ENCODE measurements at places on chromosomes 4 and X.

- DNase-seq = no peak
These were observed 198.6 kb downstream of the NWD2 start for GRCh38 chr4:37443137-37443536.

GRCh38 chr4:2790583-2791517 is 2.0 kb upstream of the SH3BP2 start:
- DNase-seq = peak; percentile 80

DNA sequence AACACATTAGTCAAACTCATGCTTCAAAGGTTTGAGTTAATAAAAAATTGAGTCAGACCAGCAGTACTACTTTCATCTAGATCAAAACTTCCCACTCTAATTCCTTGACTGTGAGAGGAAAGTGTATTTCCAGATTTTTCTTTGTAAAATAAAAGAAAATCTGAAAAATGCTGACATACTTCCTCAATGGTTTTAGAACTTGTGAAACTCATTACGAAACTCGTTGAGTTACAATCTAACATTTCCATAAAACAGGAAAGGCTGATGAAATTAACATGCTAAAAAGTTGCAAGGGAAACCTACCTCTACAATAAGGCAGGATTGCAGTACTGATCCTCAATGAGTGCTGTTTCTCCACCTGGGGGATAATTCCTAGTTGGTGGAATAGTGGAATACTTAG is 217.8 kb upstream of the HCCS start:
- no peak for DNase-seq

DNA sequence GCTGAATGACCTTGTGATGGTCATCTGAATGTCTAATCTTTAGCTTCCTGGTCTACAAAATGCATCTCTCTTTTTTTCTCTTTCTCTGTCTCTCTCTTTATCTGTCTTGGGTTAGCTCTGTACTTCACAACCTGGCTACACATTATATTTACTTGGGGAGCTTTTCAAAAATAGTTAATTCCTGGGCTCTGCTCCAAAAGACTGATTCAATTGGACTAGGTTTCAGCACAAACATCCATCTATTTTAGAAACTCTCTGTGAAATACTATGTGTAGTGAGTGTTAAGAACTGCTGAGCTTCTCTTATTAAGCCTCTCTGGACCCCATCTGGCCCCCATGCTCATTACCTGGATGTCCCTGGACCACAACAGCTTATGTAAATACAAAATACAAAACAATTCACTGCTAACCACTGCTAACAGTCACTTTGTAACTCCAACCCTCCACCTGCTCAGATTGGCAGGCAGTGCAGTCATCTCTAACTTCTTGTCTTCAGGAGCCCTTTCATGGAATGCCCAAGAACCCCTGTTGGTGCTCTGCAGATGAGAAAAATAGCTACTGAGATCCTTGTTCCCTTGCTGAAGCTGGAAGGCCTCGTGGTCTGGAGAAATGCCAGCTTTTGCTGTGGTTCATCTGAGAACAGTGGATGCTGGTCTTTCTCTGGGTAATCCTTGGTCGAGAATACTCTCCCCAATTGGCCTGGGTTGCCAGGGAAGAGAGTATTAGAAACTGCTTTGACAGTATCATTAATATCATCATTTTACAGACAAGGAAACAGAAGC is 14.8 kb upstream of the BOD1L1 start:
- DNase-seq = no peak

- no peak for DNase-seq
These were observed 991.9 kb downstream of the NLGN4X start for GRCh38 chrX:5236749-5237148.

GRCh38 chr4:8353912-8354453 is 84.4 kb downstream of the HTRA3 start:
- no peak for DNase-seq

GRCh38 chrX:106177982-106178321 is 9.8 kb downstream of the PWWP3B start:
- DNase-seq = no peak

- DNase-seq = no peak
These were observed 48.4 kb downstream of the MTM1 start for GRCh38 chrX:150616863-150617198.

DNA sequence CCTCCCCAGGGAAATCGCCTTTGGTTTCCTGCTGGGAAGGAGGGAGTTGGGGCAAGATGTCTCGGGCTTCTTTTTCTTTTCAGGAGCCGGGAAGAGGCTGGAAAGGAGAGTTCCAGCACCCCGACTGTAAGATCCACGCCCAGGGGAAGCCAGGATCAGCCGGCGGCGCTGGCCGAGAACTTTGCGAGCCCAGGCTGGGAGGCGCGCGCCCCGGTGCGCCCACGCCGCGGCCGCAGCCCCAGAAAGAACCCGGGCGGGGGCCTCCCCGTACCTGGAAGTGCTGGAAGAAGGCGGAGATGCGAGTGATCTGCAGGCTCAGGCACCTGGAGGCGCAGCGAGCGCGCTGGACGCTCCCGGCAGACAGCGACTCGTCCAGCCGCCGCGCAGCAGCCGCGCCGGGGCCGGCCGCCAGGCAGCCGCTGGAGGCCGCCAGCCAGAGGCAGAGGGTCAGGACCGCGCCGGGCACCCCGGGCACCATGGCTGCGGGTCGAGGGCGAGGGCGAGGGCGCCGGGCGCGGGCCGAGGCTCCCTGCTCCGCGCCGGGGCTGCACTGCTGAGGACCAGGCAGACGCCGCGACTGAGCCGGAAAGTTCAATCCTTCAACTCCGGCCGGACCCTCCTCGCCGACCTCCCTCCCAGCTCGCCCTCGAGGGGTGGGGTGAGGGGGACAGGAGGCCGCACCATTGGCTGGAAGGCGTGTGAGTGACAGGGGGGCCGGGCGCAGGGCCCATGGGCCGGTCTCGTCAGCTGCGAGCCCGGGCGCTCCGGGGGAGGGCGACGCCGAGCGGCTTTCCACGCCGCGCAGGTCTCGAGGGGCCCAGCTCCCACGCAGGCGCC is at the start of gene ANOS1:
ANOS1 (minus strand) TSS at position 579 of the 837 bp plus-strand sequence; CDS start at position 478, 101 bp downstream.
- DNase-seq = peak; percentile 75

DNA sequence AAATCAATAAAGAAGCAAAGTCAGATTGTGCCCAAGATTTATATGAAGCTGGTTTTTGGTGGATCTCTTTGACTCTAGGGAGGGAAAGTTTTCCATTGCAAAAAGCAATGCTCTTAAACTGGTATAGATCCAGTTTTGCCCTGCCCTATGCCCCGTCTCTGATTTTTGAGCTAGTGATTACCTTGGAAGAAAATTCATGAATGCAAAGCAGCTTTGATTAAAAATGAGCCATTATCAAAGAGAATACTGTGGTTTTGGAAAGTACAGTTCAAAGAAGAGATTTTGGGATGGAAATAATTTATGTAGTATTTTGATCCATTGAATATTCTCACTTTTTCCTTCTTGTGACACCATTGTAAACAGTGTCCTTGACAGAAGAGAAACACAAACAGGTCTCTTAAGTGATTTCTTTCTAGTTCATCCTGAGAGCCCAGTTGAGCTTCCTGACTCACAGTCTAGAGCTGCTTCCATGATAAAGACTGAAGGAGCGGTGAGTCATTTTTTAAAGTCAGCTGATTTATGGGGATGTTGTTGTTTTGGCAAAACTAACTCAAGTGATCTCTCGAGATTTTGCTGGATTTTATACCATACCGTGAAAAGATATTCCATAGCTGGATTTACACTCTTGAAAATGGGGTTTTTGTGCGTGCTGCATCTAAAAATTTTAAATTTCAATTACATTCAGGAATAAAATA is 76.7 kb downstream of the AFF1 start:
- DNase-seq = no peak

DNA sequence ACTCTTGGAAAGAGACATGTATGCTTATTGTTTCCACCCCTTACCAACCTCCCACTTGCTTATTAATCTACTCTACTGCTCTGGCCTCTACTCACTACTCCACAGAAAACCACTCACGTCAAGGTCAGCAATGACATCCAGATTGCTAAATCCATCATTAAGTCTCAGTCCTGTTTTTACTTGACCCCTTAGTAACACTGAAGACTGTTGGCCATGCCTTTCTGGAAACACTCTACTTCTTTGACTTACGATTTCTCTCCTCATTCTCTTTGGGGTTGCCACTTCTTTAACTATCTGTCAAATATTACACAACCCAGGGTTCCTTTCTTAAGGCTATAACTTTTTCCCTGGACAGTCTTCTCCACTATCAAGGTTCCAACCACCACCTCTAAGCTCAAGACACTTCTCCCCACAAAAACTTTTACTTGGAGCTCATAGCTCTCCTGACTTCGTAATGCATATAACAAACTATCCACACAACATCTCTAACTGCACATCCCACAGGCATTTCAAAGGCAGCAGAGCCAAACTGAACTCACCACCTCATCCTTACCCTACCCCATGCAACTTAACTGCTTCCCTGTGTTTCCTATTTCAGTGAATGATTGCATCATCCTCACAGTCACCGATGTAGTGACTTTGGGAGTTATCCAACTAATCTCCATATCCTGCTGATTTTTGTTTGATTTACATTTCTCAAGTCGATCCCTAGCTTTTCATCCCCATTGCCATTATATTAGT is 15.8 kb upstream of the MAGEA4 start:
- no peak for DNase-seq

DNA sequence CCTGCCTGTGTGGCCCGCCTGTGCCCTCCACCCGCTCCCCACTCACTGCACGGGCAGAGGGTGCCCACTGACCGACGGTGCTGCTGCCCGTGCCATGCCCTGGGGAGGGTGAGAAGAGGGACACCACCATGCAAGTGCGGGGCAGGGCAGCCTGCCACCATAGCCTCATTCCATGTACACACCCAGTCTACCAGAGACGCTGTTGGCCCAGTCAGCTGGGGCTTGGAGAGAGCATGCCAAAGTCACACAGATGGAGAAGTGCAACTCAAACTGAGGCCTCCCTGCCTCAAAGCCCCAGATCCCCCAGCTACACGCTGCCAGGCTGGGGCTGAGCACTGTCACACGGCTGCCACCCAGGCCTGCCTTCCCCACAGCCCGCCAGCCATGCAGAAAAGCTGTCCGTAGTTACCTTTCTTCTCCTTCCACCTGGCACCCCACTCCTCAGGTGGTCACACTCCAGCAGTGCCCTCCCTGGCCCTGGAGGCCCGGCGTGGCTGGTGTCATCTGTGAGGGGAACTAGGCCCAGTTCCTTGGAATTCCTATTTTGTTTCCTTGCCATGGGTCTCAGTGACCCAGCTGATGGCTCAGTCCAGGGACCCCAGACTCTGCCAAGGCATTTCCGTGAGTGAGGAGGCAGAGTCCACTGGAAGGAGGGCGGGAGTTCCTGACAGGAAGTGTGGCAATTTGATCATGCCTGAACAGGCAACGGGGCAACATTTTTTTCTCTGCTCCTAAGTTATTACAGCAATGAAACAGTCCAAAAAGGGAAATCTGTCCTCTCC is at the start of gene SLC2A9:
SLC2A9 (minus strand) TSS at position 627 of the 782 bp plus-strand sequence; CDS start at position 559, 68 bp downstream.
- peak; percentile 76 for DNase-seq

DNA sequence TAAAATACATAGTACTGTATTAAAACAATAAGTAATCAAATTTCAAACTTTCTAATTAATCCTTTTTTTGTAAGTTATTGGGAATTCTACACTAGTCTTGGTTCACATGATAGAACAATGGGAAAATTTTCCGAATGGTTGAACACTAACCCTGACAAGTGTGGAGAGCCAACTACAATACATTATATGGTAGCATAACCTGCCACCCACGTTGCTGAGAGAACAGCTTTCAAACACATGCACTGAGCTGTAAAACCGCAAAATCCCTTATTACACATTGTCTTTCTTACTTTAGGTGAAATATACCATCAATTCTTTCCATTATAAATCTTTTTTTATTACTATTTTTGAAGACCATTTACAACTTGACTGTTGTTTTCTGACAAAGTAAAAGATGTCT is 54.7 kb downstream of the ANAPC10 start:
- DNase-seq = no peak

- no peak for DNase-seq
These were observed 81.4 kb upstream of the WDR1 start for GRCh38 chr4:10197952-10198351.

- DNase-seq = no peak
These were observed 156.1 kb downstream of the ENPP6 start for GRCh38 chr4:184061582-184061981.

GRCh38 chr4:86586160-86586572 is 7.9 kb upstream of the PTPN13 start:
- no peak for DNase-seq

GRCh38 chrX:46792810-46793188 is 33.9 kb upstream of the SLC9A7 start:
- no peak for DNase-seq

GRCh38 chr4:32985256-32985655 is 2265.1 kb downstream of the PCDH7 start:
- DNase-seq = no peak

DNA sequence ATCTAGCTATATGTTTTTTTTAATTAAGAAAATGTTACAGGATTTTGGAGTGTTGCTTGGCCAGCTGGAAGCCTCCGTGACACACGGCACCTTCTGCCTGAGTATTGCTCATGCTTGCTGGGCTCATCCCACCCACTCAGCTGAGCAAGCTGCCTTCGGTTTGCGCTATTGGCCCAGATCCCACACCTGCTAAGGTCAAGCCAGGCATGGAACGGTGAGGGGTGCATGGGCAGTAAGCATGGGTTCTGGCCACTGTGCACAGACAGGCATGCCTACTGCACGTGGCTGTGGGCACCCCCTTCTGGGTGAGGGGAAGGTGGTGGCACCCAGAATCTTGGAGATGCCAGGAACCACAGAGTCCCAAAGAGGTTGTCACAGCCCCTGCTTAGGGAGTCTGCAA is 1178.4 kb upstream of the PCDH7 start:
- no peak for DNase-seq

GRCh38 chrX:86946569-86946968 is 571.0 kb upstream of the KLHL4 start:
- DNase-seq = no peak

DNA sequence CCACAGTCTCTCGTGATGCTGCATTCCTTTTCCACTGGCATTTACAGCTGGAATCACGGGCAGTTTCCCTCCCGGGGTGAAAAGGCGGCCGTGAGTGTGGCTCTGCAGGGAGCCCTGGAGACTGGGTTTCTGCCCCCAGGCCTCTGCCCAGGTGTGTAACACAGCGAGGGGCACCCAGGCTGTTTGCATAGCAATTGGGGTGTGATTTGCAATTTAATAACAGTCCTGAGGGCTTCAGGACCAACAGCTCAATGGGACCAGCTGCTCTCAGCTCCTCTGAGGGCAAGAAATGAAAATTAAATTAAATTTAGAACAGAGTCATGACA is 99.0 kb upstream of the SHOX start:
- no peak for DNase-seq

GRCh38 chr4:137180349-137180748 is 351.9 kb downstream of the PCDH18 start:
- no peak for DNase-seq

- DNase-seq = no peak
These were observed 82.8 kb upstream of the CAMK2D start for GRCh38 chr4:113844369-113844768.

- no peak for DNase-seq
These were observed 399.0 kb downstream of the GBA3 start for GRCh38 chr4:23091711-23092110.

- DNase-seq = no peak
These were observed 115.4 kb upstream of the ESX1 start for GRCh38 chrX:104370089-104370488.

GRCh38 chr4:28062562-28062961 is 1201.9 kb downstream of the STIM2 start:
- no peak for DNase-seq
